ENCODE measurements at places on chromosomes 12 and 14.

- DNase-seq, result no peak
Observed at GRCh38 chr14:64244279-64244678, 49.9 kb downstream of the ESR2 start.

GRCh38 chr12:58487255-58487654, 433.0 kb downstream of the LRIG3 start:
- no peak for DNase-seq

DNA sequence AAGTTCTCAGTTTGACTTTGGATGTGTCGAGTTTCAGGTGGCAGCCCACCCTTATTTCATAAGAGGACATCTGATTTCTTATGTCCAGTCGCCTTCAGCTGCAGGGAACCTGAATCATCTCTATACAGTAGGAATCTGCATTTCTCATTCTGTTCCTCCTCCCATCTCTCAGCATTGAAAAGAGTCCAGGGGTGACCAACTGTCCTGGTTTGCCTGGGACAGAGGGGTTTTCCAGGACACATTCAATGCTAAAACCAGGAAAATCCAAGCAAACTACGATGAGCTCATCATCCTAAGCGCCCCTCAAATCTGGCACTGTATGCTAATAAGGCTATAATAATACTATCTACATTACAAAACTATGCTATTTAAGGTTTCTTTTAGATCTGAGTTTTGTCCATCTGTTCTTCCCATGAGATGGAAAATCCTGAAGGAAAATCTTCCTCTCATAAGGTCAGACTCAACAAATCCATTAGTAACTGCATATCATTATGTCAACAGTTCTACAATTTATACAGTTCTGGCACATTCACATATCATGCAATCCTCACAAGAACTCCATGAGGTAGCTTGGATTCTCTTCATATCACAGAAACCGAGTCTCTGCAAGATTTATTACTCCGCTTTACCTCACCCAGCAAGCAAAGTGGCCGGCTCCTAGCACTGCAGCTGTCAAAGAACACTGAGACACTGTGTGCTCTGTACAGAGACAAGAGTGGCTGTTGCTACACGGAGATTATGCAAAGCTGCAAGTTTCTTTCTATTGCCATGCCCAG, 15.6 kb upstream of the CALM1 start:
- no peak for DNase-seq

- DNase-seq, result no peak
Observed at GRCh38 chr12:28367326-28367725, 177.1 kb downstream of the CCDC91 start.

- DNase-seq, result no peak
Observed at GRCh38 chr14:61593330-61593729, 102.0 kb upstream of the HIF1A start.

DNA sequence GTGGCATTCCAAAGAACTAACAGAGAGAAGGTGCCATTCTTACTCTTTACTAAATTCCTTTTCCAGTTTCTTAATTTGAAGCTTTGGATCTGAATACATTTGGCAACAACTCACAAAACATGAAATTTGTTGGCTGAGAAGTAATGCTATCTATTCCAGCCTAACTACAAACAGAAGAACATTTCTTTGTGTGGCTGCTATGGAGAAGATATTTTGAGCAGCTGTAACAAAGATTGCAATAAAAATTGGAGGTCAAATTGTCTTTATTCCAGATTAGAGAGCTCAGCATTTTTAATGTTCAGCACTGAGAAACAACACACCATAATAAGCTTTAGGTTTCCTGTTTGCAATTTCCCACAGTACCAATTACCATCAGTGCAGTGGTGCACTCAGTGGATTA, 835.8 kb upstream of the FLRT2 start:
- no peak for DNase-seq

DNA sequence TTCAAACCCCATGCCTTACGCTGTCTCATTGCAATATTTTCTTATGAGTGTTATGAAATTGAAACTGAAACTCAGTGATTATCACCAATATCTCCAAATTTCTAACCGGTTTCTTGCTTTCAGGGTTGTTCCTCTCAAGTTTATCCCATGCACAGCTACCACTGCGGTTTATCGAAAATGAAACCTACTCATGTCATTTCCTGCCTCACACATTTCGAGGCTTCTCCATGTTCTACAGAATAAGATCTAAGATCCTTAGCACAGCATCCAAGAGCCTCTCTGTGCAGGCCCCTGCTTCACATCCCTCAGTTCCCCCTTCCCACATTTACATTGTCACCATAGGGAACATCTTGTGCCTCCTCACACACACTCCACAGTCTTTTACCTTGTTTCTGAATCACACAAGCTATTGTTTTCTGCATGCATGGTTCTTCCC, 45.5 kb upstream of the FAR2 start:
- peak; percentile 93 for DNase-seq

All from OCI-M1 (cell line).